H54 (cell line): ENCODE measurements at places on chromosomes 7 and 10.

DNA sequence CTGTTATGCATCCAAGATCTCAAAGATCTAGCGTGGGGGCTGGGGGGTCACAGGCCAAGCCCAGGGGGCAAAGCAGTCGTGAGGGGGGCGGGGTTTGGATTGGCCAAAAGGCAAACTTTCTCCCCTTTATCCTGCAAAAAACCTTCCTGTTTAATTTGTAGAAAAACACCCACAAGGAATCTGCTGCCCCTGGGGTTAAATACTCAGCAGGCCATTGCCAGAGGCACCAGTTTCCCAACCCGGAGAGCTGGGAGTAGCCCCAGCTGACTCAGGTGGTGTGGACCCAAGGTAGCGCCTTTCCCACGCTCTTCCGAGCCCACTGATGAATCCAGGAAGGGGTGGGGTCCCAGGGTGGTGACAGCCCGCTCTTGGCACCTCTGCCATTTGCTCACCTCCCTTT, 21.4 kb downstream of the KCP start:
- no peak for DNase-seq

DNA sequence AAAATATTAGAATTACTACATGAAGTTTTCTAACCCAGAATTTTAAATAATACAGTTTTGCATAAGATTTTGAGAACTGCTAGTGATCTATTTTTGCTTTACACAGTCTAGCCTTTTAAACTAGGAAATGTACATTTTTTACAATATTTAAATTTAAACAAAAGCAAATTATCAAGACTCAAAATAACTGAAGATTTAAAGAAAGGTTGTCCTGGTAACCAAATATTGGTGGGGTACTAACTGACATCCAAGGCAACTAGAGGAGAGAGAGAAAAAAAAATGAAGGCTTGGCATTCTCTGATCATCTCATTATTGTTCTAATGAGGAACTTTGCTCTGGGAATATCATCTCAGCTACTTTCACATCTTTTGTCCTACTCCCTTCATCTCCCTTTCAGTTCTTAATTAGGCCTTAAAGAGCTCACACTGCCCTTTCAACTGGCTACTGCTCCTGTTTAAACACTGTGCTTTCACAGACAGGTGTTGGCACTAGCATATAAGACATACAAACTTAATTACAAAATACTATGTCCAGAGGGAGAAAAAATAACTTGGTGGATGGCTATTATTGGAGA, 33.7 kb downstream of the RAB11FIP2 start:
- DNase-seq: no peak

DNA sequence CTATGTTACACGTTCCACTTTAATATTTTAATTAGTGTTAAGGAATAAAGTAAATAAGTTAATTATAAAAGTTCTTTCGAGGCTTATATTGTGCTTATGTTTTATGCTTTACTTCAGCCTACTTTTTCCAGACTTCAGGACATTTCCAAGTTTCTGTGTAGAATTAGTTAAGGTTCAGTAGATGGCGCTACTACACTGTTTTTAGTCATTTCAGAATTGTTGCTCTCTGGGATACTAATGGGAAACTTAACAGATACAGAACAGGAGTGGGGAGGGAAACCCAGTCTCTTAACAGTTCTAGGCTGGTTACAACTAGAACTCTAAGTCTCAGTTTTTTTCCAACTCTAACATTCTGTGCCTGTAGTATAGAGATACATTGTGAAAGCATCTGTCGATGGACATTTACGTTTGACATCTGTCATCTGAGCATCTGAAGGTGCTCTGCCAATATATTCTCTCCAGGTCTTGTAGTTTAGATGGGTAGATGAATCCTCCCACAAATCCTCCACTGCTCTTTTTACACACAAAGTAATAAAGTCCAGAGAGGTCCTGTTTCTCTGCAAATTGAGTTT, 56.8 kb upstream of the FAM171A1 start:
- no peak for DNase-seq

DNA sequence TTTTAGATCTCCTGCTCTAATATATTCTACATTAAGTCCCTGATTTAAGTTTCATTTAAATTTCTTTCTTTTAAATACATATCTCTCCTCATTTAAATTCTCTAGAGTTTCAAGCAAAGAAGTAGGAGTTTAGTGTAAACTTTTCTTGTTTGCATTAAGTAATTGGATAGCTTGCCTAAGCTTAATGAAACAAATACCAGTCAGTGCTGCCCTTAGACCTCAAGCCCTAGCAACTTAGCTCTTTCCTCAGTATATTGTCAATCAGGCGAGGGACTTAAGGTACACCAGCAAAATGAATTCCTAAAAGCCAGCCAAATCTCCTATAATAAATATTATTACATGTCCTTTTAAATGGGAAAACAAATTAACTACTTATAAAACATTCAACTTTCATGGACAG, 101.5 kb downstream of the CHCHD3 start:
- DNase-seq: no peak

DNA sequence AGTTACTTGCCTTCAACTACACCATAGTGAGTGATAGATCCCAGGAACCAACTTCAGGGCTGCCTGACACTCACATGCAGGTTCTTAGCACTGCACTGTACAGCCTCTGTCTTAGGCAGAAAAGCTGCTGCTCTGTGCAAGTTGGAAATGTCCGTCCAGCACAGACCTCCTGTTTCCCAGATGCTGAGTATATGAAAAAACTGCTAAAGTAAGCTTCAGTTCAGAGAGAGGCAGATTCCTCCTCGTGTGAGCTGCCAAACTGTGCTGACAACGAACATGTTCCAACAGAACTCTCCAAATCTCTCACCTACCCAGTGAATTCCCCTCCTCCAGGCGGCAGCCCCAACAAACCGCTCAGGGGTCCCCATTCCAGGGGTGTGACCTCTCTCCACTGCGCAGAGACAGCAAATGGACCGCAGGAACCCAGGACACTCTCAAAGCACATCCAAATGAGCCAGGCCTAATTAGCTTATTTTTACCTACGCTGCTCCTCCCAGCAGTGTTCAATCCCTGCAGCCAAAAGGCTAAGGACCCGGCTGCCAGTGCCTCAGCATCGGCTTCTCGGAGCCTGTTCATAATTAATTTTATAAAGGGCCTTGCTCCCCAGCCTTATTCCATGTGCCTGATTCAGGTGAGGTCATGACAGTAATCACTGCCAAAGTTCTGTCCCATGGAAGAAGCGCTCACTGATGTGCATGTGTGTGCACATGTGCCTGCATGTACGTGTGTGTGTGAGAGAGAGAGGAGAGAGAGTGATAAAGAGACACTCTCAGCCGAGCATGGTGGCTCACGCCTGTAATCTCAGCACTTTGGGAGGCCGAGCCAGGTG, 159.5 kb upstream of the AUTS2 start:
- DNase-seq: no peak

- no peak for DNase-seq
Measured at GRCh38 chr7:155191137-155191536, 106.5 kb upstream of the INSIG1 start.

DNA sequence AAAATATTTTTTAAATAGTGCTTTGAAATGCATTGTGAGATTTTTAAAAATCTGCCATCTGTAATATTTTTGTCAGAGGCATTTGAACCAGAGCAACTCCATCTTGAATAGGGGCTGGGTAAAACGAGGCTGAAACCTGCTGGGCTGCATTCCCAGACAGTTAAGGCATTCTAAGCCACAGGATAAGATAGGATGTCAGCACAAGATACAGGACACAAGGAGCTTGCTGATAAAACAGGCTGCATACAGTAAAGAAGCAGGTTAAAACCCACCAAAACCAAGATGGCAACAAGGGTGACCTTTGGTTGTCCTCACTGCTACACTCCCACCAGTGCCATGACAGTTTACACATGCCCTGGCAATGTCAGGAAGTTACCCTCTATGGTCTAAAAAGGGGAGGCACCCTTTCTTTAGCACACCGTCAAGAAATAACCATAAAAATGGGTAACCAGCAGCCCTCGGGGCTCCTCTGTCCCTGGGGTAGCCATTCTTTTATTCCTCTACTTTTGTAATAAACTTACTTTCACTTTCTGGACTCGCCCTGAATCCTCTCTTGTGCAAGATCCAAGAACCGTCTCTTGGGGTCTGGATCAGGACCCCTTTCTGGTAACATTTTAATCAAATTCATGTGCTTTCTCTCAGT, 273.7 kb downstream of the SEMA3D start:
- no peak for DNase-seq
